ENCODE measurements at places on chromosomes 4 and X.

DNA sequence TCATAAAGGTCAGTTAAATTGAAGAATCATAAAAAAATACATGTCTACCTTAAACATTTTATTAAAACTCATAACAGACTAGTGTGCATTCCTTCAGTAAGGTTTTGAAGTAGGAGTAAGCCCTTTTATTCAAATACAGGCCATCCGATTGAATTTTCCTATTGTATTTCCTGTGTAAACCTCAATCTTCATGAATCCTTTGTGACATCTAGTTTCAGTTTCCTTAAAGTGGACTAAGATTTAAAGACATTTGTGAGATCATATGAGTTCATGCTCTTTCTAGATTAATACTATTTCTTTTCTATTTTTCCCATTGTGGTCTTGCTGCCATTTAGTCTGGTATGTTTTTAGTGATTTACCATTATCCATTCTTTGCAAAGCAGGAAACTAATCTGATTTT is 644.7 kb upstream of the BOD1L1 start:
- DNase-seq = no peak

DNA sequence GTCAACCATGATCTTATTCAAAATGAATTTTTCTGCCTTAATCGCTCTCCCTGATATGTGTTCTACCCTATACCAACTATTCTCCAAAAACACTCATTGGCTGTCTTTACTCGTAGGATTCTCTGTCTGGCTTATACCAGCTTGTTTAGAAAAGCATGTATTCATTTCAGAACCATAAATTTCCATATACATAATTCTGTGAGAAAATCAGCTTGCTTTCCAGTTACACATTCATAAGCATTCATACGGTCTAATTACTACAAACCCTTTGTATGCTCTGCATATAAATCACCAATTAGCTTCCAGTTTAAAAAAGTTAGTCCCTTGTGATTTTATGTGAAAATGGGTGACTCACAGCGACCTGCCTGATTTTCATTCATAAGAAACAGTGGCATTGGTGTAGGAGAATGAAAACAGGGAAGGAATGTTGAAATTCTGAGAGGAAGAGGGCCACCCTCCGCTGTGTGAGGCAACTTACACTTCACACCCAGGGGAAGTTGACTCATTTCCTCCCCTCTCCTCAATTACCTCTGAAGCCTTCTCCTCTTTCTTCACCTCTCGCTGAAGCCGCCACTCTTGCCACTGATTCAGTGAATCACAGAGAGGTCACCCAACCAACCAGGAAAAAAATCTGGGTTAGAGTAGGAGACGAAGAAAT is 63.3 kb downstream of the MEPE start:
- DNase-seq = peak; percentile 3

- no peak for DNase-seq
Observed at GRCh38 chr4:85228264-85228663, 246.7 kb upstream of the ARHGAP24 start.

DNA sequence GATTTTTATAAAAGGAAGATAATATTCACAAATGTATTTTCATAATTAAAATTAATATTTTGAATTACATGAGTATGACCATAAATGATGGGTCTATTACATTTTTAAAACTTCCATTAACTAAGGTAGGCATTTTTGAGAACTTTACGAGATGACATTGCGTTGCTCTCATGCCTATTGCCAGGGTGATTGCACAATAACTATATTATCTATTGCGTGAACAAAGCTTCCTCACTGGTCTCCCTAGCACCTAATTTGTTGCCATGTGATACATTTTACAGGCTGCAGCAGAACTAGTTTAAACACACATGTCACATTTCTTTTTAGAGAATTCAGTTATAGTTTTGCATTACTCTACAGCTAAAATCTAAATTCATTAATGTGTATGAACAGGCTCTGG is 289.7 kb upstream of the GRID2 start:
- DNase-seq = no peak

- DNase-seq = no peak
Observed at GRCh38 chrX:85108165-85108564, 104.5 kb downstream of the APOOL start.

DNA sequence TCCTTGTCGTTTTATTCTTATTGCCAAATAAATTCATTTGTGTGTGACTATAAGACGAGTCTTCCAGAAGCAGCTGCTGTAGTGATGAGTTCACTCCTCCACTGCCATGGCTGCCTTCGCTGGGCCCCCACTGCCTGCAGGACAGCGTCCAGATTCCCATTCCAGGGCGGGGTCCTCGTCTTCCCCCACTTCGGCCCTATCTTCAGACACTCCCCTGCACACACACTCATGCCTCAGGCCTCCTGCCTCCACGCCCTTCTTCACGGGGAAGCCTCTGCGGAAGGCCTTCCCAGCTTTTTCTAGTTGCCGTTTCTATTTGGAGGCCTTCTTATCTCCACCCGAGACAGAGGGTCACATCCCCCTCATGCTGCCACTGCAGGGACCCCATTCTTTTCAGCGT is 80.4 kb downstream of the SHROOM2 start:
- no peak for DNase-seq

DNA sequence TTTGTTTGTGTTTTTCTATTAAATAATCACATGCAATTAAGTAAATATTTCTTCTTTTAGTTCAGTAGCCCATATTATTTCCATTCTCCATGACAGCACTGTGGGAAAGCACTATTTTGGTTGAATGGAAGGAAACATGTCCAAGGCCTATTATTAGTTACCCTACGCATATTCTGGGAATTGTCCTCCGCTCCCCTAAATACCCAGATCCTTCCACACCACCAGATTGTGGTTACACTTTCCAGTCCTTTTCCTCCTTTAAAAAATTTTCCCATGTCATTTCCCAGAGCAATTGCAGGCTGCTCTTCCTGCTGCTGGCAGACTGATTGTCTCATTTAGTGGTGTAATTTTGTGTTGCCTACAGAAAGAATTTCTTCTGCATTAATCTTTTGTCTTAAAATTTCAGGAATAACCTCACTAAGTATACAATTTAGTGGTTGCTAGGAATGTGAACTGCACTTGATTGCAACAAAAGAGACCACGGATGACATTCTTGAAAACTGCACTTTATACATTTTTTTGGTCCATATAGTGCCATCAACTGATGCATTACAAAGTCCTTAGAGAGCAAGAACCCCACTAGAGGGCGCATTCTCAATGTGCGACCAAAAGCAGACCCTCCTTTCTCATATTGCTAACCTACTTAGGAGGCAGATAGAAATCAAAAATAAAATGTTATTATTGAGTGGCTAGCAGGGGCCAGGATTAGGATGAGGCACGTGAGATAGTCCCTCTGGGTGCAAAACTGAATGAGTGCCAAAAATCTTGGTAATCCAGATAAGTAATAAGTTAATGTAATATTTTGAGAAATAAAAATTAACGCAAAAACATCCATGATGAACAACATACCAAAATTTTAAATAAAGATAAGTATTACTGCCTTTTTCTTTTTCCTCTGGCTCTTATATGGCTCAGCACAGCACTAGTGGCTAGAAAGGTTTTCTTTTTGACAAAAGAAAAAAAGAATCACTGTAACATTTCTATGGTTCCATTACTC is 98.8 kb upstream of the IQCM start:
- DNase-seq = peak; percentile 8

GRCh38 chrX:74272230-74272629 is 31.8 kb upstream of the ZCCHC13 start:
- DNase-seq = no peak

GRCh38 chrX:39839371-39839770 is 258.4 kb downstream of the BCOR start:
- no peak for DNase-seq

DNA sequence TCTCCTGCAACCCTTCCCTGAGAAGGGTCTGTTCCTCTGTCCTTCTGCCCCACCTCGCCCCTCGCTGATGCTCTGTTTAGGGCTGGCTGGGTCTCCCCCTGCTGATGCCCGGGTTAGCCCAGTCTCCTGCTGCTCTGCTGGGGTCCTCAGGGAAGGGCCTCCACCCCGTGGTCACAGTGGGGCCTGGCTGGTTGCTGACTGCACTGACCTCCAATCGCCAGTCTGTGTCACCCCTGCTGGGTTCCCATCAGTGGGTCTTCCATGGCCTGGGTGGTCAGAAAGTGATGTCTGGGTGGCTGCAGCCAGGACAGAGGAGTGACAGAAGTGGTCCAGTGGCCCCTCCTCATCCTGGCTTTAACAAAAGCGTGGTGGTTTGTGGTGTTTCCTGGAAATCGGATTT is 44.7 kb downstream of the EVC start:
- no peak for DNase-seq

DNA sequence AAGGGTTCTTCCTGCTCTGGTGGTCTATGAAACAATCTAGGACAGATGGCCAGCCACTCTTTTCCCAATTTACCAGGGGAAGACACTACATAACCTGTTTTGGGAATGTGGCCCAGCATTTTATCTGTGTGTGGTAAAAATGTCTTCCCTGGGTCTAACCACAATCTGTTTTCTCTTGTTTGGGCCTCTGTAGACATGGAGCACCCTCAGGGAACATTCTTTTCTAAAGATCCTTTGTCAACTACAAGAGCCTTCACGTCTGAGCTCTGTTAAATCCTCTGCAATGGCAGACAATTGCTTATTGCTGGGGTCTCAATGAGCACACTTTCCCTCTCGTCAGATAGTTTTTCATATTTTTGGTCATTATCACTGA is 35.5 kb downstream of the PLAC1 start:
- DNase-seq = no peak

GRCh38 chrX:3577551-3577950 is 135.9 kb downstream of the PRKX start:
- no peak for DNase-seq

DNA sequence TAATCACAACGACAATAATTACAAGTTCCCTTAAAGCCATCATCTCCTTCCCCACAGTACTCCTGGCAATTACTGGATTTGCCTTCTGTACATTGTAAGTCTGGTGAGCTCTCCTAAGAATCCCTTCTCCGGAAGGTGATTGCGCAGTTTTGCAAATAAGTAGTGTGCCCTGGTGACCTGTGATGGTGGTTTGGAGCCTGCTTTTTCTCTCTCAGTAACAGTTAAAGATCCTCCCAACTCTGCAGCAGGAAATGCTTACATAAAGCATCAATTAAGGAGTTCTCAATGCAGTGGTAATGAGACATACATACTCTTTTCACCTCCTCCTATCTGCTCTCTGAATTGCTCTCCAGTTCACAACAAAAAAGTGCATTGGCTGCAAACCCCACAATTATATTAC is 159.7 kb downstream of the SH2D1A start:
- DNase-seq = no peak

DNA sequence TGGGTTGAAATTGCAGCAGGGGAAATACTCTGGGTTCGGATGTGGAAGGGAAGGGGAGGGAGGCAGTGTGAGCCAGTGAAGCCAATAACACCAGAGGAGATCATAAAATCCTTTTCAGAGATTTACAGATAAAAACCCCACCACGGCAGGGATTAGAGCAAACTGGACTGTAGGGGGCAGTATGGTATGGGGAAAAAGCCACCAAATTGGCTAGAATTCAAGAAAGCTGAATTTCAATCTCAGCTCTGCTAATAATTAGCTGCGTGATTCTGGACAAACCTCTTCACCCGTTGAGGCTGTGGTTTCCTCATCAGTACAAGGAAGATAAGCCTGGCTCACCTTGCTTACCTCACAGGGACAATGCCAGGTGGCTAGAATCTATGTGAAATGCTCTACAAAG is 108.1 kb downstream of the ATG4A start:
- DNase-seq = no peak

- no peak for DNase-seq
Observed at GRCh38 chr4:24273136-24273535, 311.2 kb downstream of the DHX15 start.

- no peak for DNase-seq
Observed at GRCh38 chr4:10589799-10590198, 94.8 kb downstream of the CLNK start.

GRCh38 chr4:38313999-38314561 is 349.9 kb upstream of the KLF3 start:
- no peak for DNase-seq

DNA sequence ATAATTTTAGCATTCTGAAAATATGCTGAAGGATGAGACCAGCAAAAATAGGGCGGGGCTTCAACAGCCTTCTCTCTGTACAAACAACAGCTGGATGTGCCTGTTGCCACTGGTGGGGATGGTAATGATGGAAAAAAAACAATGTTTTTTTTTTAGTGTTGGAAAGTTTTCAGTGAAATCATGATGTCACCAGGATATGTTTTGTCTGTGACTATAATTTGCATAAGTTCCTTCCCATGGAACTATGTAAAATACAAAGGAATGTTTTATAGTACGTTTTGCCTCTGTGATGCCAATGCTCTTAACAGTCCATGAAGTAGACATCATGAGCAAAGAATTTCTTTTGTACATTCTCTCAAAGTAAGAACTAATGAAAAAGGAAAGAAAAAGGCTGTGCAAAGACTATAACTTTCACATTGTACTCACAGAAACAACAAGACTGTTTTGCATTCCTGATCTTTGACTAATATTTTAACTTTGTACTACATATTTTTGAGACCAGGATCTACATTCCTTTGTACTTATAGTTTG is 589.7 kb downstream of the SPRY1 start:
- no peak for DNase-seq

DNA sequence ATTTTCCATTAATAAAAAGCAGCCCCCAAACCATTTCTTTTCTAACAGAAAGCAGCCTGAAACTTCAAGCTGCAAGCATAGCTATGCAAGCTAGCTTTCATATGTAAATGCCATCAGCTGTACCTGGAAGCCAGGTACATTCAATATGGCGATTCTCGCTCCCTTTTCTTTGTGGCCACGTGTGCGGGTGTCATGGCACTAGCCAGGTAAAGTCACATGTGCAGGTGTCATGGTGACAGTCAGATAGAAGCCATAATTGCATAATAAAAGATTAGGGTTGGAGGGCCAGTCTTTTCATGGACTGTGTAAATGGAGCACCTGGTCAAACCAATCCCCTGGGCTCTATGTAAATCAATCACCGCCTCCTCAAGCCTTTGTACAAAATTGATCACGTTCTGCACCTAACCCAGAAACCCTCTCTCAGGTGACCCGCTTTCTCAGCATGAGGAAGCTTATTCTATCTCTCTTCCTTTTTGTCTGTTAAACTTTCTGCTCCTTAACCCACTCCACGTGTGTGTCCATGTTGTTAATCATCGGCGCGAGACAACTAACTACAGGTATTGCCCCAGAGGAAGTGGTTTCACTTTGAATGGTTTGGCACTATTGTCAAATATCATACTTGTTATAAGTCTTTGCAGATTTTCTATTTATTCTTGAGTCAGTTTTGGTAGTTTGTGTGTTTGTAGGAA is 18.0 kb upstream of the RHOXF2 start:
- no peak for DNase-seq

- no peak for DNase-seq
Observed at GRCh38 chr4:92421920-92422319, 118.2 kb downstream of the GRID2 start.

- DNase-seq = peak; percentile 60
Observed at GRCh38 chrX:154334496-154334895, 38.9 kb downstream of the TKTL1 start.

Measured in stimulated activated CD4-positive, alpha-beta T cell treated with anti-CD3 and anti-CD28 coated beads, Interleukin-4, amount 100 ng/mL, for 24 hours (primary cell).